Hematopoietic multipotent progenitor cell treated with erythropoietin and hydrocortisone succinate and interleukin-3 and kit ligand, for 17 days (in vitro differentiated cells): ENCODE measurements at places on chromosomes 2 and 18.

DNA sequence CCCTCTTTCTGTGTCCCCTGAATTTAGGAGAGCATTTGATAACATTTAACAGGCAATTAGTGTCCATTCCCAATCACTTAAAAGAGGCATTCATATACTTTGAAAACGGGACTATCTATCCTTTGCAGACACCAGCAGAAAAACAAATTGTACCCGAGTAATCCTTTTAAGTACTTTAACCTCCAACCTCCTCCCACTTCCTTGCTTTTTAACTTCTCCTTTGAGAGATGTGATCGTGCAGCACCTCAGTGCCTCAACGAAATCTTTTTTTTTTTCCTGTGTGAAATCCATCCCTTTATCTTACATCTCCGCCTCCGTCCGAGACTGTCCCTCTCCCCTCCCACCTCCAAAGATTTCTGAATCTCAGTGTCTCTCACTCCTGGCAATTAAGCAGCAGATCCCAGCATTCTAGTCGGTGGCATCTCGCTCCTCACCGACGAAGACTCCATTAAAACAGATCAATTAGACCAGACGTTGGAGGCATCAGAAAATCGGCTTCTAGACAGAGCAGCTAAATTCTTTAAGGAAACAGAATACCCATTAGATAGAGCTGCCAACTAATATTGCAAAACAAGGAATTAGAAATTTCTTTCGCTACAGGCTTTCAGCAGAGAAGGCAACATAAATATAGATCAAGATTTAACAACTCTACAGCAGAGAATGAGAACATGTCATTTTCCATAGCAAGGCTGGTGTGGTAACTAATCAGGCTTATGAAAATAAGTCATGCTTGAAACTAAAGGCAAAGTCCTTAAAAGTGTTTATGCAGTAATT lies 1.9 kb upstream of the TMEFF2 start:
- no peak for DNase-seq

DNA sequence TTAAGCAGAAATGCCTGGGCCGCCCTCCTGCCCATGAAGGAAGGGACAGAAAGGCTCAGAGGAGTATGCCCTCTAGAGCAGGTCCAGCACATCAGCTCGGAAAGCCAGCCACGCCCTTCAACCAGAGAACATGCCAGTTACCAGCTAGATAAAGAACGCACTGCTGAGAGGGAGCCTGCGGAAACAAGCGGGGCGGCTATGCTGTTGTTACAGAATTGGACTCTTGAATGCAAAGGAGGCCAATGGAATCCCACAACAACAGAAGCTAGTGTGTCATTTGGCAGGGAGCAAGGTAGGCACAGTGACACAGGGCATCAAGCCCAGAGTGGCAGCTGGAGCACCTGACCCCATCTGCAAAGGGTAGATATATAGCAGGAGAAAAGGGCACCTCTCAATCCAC lies 242.9 kb upstream of the ID2 start:
- DNase-seq: no peak

DNA sequence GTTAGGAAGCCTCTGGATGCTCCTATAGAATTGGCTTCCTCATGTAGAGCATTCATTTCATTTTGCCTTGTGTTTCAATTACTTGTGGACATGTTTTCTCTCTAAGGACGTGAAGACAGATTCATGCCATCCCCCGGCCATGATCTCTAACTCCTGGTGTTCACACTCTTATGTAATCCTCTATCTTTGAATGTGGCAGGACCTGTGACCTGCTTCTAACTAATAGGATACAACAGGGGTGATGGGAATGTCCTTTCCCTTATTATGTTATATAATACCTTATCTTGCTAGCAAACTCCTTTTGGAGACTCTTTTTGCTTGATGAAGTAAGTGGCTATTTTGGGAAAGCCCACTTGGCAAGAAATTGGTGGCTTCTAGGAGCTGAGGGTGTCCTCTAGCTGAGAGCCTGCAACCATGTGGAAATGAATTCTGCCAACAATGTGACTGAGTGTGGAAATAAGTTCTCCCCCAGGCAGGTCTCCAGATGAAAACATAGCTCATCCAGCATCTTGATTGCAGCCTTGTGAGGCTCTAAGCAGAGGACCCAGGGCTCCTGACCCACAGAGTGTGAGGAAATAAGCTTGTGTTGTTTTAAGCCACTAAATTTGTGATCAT lies 13.8 kb downstream of the DPYSL5 start:
- no peak for DNase-seq

- no peak for DNase-seq
Measured at GRCh38 chr2:230825354-230825753, 39.4 kb upstream of the ITM2C start.

DNA sequence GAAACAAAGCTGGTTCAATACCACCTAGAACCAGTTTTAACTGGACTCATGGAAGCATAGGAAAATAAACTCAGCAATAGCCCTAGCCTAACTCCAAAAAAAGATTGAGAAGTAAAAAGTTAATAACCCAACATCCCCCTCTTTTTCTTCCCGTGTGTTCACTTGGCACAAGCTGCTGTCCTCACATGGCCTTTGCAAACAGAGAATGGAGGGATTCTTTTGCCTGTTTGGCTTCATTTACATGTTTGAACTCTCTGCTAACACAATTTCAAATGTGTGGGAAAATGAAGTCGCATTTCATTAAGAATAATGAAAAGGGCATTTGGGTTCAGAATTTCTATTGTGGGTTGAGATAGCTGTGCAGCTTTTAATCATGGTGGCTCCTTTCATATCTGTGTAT lies 589.2 kb upstream of the LRRTM1 start:
- DNase-seq: no peak
